ENCODE measurements at places on chromosomes 12 and 14.

- no peak for DNase-seq
Observed at GRCh38 chr12:80400571-80400991, 43.5 kb upstream of the PTPRQ start.

DNA sequence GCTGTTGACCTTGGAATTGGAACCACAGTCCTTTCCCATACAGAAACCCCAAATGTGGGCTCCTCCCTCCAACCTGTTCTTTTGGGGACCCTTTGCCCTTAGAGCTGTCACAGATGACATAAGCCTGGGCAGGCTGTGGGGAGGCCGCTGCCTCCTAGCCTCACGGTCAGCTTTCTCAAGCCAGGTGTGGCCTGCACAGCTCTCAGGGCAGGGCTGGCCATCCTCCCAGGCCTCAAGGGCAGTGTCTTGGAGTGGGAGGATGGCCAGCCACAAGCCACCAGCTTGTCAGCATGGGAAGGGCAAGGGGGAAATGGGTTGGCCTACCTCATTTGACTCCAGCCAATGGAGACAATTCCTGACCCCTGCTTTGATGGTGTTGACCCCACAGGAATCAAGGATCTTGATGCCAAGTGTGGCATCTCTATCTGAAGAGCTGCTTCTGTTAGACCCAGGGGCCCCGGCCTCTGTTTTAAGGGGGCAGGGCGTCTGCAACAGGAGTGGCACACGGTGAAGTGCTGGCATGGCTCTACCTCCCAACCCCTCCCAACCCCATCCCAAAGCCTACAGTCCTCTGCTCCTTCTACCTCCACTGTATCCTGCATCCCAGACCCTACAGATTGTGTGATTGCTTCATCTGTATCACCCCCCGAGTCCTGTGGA lies 11.5 kb downstream of the CBLN3 start:
- no peak for DNase-seq

DNA sequence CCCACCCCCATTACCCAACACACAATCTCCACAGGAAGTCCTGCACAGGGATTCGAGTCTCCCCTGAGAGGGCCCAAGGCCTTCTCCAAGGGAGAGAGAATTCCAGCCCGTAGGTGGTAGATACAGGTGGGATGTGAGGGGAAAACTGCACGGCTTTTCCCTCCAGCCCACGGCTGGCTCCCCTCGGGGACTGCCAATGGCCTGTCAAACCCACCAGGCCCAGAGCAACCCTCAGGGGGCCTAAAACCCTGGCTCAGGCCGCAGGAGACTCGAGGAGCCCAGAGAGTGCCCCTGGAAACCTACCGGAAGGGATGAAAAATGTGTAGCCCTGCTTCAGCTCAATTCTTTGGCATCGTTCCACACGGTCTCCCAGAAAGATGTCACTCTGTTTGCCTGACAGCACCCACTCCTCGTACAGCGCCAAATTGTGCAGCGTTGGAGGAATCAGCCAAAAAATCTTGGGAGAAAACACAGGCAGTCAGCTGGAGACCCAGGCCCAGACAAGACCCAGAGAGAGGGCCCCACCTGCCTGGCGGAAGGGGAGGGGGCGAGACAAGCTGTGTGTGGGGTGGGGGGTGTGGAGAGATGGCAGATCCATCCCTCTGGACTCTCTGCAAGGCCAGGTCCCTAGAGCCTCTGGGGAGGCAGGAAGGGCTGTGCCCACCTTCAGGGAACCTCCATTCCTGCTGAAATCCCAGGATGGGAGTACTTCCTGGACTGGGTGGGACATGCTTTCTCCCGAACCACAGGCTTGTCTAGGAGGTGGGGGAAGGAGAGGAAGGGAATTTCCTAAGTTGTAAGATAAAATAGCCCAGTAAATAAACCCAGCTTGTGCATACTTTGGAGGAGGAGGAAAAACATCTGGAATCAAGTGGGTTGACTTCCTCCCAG lies 48.1 kb downstream of the KDM2B start:
- DNase-seq: no peak

DNA sequence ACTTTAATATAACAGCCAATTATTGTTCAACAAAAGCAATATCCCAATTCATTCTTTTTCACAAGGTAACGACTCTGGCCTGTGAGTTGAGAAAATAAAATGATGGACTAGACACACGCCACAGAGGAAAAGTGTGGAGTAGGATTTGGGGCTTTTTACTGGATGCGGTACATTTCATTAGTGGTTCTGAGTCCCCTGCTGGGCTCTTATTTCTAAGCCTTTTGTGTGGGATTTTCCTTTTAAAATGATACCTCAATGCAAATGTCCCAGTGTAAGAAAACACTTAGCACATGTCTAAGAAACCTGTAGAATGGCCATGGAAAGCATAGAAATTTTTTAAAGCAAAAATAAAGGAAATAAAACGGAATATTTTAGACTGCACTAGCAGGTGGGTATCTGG lies 73.4 kb downstream of the C12orf42 start:
- DNase-seq: no peak
